Ammon's horn (tissue), 1 donor: ENCODE measurements at places on chromosomes 7 and 10.
A peak's percentile ranks its signal among the peaks of the same experiment; 100 is the strongest.

DNA sequence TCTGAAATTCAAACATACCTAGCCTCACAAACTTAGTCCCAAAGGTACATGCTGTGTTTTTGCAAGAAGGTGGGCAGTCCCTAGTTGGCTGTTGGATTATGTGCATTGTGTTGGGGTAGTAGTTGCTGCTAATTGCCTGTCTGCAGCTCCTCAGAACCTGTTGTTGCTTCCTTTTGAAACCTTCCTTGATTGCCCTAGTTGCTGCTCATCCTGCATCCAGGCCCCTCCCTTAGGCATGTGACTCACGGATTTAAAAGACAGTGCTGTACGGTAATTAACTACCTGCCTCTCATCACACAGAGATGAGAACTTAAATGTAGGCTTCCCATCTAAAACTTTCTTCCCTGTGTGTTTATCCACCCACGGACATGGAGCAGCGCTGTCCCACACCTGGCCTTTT, 67.7 kb downstream of the BMPR1A start:
- DNase-seq: no peak

- no peak for DNase-seq
Observed at GRCh38 chr10:129764011-129764900, 199.8 kb downstream of the EBF3 start.

DNA sequence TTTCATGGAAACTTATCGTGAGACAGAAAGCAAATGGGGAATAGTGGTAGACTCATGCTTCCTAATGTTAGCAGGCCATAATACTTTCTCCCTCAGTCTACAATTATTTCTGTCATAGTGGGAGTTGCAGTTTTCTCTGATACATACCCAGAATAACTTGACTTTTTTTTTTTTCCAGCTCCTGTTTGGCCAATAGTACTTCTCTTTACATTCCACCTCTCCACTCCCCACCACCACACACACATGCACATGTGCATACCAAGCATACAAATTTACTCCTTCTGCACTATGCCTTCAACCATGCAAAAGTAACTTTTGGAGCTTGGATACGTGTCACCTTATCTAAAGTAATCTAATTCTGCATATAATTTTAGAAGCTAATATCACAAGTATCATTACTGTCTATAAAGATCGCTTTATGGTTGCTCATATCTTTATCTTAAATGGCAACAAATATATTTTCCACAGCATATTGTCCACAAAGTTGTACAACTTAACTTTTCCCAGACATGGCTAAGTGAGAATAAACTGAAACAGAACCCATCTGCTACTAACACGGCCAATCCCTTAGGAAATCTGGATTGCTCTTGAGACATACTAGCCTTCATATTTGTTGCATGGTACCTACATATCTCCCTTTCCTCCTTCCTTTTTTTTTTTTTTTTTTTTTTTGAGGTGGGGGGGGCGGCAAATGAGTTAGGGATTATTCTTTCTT, 49.0 kb downstream of the TES start:
- no peak for DNase-seq

DNA sequence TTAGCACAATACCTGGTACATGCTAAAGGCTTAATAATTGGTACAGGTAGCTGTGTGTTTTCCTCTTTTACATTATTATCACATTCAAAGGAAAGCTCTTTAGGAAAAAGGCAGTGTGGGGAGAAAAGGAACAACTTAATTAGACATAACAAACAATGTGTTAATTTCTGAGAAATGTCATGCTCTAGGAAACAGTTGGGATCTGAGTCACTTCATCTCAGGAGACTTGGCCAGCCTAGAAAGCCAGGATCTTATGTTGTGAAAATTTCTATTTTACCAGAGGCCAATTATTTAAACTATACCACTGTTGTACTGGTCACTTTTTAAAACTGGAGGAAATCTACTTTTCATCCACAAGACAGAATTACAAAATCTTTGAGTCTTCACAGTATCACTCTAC, 39.6 kb downstream of the ARMH3 start:
- no peak for DNase-seq

GRCh38 chr7:102044641-102044983, 227.2 kb downstream of the CUX1 start:
- no peak for DNase-seq

DNA sequence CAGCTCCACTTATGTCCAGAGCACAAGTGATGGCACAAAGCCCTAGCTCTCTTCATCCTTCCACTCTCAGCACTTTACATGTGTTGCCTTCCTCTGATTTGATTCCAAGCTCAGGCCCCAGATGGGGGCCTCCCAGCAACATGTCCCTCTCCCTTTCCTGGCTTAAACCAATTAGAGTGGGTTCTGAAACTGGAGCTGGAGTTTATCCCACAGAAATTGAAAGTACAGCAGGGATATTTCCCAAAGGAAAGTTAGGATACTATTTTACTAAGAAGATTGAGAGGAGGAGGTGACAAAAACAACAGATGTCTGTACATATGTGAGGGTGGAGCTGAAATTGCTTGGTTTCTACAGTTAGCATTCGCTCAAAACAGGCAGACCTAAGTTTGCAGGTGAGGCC, 724.6 kb downstream of the AUTS2 start:
- DNase-seq: peak; percentile 15

GRCh38 chr7:16804674-16805439, at the start of gene AGR2:
Gene AGR2, minus strand, starts transcription at chr7:16804999. Its CDS starts 3,203 bp downstream, at chr7:16801796.
- no peak for DNase-seq
